OCI-LY7 (cell line): ENCODE measurements at places on chromosomes 2 and 18.

DNA sequence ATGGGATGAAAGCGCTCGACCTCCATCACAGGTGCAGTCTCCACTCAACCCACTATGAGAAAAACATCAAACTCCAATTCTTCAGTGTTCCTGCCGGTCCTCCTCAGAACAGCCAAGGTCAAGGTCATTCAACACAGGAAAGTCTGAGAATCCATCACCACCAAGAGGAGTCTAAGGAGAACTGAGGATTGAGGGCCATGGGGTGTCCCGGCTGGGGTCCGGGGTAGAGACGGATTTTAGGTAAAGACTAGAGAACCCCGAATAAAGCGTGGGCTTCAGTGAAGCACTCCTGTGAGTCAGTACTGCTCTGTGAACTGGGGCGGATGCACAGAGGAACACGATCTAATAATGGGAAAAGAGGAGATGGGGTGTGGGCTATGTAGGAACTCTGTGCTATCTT, 41.8 kb downstream of the PTGR3 start:
- DNase-seq, result no peak

DNA sequence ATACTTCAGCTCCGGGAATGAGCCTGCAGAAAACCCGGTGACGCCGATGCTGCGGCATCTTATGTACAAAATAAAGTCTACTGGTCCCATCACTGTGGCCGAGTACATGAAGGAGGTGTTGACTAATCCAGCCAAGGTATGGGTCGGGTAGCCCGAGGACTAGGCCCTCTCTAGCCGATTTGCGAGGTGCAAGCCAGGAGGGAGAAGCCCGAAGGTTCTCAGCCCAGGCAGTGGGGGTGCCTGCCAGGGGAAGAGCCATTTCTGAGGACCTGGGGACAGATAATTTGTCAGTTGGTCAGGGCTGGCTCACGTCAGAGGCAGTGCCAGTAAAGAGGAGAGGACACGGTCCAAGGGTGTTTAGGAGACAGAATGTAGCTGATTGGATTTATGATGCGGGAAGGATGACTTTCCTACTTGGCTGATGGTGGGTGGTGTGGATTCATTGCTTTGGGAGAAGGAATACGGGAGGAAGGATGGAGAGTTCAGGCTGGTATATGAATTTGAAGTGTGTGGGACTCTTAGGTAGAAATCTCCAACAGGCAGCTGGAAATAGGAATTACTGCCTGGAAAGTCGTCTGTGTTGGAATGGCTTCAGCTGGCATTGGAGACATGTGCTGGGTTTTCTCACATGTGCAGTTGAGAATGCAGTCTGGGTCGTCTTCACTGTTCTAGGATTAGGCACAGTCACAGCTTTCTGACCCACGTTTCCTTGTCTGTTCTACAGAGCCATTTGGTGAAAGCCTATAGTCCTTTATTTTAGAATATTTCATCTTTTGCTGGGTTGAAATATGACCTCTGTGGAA, 874 bp downstream of the NDUFAF7 start:
- DNase-seq, result peak; percentile 19

DNA sequence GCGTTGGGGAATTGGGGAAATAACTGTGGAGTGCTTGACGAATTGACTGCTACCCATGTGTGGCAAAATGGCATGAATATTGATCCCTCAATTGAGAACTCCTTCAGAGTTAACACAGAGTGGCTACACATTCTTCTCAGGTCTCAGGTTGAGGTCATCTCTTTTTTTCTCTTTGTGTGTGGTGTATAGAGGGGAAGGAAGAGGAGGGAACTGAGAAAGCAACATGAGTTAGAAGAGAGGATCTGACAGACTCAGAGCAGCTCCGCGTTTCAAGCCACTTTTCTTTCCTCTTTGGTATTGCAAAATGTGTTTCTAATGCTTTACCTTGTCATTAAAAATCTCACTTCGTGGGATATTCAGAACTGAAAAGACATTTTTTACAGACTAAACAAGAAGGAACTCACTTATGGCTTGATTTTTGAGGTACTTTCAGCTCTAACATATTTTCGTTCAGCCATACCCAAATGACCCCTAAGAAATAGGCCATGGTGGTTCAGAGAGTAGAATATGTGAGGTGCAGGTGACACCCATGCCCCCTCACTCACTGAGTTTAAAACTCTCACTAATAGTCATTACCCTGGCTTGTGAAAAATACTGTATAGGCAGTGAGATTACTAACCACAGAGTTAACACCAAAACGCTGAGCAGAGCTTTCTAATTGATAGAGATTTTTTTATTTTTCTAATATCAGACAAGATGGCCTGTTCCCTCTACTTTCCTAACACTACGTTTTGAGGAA, 22.5 kb downstream of the STAT4 start:
- DNase-seq, result no peak

DNA sequence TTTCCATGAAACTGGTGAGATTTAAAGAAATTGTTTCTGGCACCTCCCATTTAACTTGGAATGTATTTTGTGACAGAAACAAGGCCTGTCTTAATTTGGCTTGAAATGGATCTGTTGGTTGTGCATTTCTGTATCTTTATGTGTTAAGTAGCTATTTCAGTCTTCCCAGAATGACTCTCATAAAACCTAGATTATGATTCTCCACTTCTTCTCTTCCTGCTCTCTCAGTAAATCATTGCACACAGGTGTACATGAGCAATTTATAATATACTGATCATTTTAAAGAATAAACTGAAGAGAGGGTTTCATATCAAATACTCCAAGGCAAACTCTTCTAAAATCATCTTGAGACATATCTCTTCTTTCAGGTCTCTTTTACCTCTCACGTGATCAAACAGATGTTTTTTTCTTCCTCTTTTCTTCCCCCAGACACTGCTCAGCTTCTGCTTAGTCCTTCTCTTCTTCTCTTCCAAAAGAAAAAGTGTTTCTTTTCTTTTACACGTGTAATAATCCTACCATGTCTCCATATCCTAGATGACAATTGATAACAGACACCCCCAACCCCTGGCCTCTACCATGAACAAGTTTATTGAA, 112.0 kb downstream of the PPP1R1C start:
- no peak for DNase-seq
